ENCODE measurements at places on chromosomes 5 and 9.

- no peak for DNase-seq
Observed at GRCh38 chr9:71144495-71144894, 23.1 kb upstream of the TRPM3 start.

- DNase-seq: no peak
Observed at GRCh38 chr5:96687812-96688453, 25.8 kb downstream of the CAST start.

DNA sequence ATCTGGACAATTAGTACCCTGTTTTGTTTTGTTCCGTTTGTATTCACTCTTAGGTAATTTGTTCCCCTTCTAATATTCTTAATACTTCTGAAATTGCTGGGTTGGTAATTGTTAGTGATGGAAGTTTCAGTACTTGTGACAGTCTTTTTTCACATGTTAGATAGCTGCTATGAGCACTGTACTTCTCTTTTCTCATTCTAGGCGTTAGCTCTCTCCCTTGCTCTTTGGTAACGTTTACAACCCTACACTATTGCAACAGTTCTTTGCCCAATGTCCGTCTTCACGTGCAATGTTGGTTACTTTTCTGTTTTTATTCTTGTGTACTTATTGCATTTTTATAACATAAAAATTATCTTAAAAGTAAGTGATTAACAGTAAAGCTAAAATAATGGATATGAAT, 1509.0 kb downstream of the MAT2B start:
- no peak for DNase-seq

GRCh38 chr5:2169850-2170760, 287.4 kb upstream of the IRX4 start:
- no peak for DNase-seq

GRCh38 chr9:14888272-14888671, 22.0 kb downstream of the FREM1 start:
- DNase-seq: no peak

DNA sequence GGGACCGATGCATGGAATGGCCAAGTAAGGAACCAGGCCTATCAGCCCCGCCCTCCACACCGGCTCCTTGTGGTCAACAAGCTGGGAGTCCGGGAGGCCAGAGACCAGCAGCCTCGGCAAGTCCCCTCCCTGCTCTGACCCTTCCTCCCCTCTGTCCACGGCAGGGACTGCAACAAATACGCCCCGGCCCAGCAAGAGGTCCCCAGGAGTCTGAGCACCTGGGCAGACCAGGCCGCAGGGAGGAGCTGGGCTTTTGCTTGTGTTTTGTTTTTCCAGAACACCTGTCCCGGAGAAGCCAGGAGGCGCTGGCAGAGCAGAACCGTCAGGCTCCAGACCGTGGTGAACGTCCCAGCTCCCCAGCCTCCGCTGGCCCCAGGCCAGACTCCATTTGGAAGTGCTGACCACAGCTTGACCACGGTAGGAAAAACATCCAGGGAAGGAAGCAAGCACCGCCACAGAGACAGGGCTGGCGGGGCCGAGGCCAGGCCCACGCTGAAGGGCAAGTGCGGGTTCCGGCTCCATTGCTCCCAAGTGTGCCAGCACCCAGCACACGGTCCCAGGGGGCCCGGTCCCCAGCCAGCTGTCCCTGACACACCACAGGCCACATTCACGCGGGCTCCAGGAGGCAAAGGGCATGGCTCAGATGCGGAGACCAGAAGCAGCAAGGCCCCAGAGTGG, 56.7 kb downstream of the VAV2 start:
- DNase-seq: no peak

DNA sequence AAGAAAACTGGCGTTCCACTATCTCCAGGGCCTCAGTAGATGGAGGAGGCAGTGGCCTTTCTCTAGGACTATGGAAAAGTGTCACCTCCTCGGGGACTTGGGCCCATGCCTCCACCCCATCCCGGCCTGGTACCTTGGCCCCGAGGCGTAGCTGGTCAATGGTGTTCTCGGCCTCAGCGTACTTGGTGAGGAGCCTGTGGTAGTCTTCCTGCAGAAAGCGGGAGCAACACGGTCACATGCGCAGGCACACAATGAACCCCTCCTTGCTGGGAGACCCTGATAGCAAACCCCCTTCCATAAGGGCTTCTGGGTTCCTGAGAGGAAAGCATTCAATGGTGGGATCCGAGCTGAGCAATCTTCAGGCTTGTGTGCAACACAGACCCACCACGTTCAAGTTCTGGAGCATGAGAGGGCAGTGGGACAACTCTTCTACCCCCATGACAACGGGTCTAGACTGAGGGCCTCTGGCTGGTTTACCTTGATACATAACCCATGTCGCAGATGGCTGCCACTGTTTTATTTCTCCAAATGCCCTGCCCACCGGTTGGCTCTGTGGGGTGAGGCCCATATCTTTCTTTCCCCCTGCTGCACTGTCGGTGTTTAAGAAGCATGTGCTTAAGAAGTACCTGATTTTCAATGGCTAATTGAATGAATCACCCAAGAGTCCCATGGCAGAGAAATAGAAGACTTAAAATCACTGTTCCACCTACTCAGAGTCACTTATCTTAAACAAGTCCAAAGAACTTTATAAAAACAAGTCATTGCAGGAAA, 13.6 kb downstream of the AKNA start:
- DNase-seq: no peak

Data from cortex of kidney (tissue), 1 donor.